ENCODE measurements at places on chromosomes 4 and X.

- DNase-seq = no peak
Observed at GRCh38 chr4:24433515-24434214, 150.7 kb downstream of the DHX15 start.

- no peak for DNase-seq
Observed at GRCh38 chrX:361231-362145, 25.2 kb downstream of the PPP2R3B start.

DNA sequence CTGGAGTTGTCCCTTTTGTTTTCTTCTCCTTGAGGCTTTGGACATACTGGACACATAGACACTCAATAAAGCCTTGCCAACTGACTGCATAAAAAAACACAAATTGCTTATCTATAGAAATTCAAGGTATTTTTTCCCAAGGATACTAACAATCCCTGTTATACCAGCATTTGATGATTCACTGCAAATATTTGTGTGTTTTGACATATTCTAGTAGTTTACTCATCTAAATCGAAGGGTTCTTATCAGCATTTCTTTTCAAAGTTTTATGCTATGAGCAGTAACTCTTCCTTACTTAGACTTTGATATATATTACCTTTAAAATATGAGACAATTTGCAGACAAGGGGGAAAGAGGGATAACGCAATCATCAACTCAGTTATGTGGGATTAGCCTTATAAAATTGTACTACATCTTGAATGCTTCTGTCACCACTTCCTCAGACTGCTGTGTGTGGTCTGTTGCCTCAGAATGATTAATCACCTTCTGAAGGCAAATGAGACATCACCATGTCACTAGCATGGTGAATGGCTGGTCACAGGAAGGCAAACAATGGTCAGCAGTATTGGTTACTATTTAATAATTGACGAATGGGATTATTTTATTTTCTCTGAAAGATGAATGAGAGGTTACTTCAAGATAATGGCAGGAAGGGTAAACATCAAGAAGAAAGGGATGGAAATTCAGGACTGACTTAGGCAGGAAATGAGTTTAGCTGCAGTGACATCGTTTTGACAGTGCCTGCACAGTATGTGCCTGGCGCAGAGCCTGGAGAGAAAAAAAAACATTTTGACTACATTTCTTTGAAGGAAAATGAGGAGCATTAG, 544.3 kb upstream of the CNKSR2 start:
- DNase-seq = no peak

GRCh38 chrX:56795309-56795868, 66.3 kb downstream of the NBDY start:
- DNase-seq = no peak

DNA sequence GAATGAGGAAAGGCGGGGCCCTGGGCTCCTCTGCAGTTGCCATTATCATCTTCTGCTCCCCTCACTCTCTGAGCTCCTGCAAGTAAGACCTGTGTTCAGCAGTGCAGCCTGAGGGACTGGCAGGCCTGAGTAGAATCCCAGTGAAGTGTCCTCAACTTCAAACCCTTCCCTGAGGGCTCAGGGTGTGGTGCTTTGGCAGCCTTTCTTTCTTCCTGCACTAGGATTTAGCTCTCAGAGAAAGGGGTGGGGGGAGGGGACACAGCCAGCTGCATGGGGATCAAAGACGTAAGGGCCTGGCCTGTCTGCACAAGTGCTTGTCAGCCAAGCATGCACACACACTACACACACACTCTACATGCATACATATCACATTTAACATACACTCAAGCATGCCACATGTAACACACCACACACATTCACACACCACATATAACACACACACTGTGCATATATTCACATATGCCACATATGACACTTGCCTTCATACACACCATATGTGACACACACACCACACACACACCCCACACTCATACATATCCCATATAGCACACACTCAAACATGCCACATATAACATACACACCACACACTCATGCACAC, 223.4 kb upstream of the RPL34 start:
- DNase-seq = no peak

GRCh38 chr4:114487101-114487500, 111.5 kb upstream of the UGT8 start:
- DNase-seq = no peak

DNA sequence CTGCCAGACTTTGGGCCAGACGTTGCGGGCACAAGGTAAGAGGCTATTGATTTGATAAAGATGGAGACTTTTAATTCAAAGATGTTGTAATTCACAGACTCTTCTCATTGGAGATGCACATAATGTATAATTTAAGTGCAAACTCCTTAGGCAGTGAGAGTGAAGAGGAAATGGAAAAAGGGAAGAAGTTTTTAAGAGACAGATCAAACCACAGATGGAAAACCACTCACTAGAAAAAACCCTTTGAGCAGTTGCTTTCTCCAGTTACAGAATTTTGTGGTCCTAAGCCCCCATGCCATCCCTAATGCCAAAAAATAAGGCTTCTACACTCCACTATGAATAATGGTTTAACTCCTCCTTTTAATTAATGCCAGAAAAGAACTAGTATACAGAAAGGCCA, 977.1 kb upstream of the PRKX start:
- no peak for DNase-seq

GRCh38 chrX:69029771-69030170, 135.5 kb downstream of the PJA1 start:
- DNase-seq = no peak

DNA sequence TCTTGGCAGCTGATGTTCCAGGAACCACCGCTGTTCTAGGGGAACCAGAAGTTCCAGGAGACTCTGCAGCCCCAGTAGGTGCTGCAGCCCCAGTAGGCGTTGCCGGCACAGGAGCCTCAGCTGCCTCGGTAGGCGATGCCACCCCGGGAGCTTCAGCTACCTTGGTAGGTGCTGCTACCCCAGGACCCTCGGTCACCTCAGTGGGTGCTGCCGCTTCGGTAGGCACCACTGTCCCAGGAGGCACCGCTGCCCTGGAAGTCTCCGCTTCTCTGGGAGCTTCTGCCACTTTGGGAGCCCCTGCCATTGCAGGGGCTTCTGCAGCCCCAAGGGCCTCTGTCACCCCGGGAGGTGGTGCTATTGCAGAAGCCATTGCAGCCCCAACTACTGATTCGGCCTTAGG, 2.8 kb downstream of the ARMCX2 start:
- DNase-seq = no peak

DNA sequence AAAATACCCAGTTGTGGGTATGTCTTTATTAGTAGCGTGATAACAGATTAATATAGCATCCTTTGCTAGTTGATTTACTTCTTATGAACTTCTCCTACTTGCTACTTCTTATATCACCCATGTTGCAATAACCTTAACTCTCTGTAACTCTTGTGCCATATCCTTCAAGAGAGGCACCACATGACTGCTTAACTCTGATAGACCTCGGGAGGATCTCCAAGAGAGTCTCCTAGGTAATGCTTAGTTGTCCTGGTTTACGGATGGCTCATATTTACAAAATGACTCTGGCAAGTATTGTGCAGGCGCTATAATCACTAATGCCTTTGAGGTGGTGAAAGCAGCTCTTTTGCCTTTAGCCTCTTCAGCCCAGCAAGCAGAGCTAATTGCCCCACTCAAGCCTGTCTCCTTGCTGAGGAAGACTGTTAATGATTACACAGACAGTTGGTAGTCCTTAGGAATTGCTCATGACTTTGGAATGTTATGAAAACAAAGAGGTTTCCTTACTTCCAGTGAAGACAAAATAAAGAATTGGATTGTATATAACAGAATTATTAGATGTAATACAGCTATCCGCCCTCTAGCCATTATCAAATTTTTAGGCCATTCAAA, 1305.8 kb downstream of the PCDH7 start:
- no peak for DNase-seq

GRCh38 chr4:61630548-61630947, 430.4 kb downstream of the ADGRL3 start:
- DNase-seq = no peak

DNA sequence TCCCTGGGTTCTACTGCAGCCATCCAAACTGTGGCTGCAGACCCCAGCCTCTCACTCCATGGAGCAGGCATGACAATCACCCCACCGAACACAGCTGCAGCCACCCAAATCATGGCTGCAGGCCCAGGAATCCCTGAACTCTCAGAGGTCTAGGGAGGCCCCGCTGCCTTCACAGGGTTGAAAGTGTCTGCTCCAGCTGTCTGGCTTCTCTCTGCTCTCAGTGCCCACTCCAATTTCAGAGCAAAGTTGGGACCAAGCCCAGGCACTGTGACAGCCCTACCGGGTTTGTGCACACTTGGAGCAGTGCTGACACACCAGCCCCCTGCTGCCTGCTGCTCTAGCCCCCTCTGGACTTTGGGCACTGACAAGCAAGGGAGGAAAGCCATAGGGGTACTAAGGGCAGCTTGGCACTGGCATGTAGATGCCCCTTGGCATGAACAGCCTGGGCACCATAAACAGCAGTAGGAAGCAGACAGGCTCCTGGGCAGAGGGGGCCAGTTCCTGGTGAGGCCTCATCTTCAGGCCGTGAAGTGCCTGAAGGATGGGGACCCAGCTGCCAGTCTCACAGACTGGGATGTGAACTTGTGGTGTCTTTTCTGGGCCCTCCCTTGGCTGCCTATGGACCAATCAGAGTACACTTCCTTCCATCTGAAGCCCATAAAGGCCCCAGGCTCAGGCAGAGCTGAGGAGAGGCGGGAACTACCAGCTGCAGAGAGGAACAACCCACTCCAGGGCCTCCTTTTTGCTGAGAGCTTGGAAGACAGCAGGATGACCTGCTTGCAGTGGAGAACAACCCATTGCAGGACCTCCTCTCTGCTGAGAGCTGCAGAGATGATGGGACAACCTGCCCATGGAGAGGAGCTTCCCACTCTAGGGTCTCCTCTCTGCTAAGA, 68.8 kb downstream of the TECRL start:
- DNase-seq = no peak

DNA sequence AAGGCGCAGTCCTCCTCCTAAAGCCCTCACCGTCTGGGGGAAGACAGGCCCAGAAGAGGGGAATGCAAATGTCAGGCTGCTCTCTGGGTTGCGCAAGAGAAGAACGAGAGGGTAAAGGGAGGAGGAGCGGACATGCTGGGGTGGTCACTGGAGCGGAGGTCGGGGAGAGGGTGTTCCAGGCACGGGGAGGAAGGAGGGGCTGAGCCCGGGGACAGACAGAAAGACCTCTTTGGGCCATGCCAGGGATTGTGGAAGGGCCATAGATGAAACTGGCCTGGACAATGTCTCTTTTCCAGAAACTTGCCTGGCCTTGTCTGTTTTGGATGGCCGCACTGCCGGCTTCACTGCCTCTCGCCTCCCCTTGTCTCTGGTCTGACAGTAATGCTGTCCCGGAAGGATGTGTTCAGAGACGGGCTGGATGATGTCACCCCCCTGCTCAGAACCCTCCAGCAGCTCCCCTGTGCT, 121.0 kb downstream of the SORCS2 start:
- DNase-seq = no peak

DNA sequence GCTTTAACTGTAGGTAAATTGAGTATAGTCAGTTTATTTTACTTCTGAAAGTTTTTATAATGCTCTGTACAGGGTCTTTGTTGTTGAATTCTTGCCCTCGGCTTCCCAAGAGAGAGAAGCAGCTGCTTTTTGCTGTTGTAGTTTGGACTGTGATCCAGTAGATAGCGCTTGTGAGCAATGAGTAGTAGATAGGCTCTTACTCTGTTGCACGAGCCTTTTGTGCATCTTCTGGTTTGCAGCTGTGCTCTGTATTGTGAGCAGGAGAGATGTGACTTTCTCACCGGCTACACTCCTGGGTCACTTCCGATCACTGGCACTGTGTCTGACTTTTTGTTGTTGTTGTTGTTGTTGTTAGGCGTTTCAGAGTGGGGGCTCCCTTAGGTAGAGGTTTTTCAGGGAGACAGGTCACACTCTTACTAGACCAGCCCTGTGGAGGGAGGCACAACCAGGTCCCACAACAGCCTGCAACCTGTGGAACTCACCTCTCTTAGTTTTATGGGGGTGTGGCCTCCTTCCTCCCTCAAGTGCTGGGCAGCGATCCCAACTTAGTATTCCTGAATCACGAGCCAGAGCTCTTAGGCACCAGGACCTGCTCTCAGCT, 822.1 kb upstream of the GALNTL6 start:
- no peak for DNase-seq

- DNase-seq = peak; percentile 21
Observed at GRCh38 chrX:70444326-70444945, at the start of gene DLG3. Gene DLG3, plus strand, starts transcription at chrX:70444835. Its CDS starts 367 bp downstream, at chrX:70445202.

GRCh38 chr4:138609943-138610350, 367.8 kb upstream of the SLC7A11 start:
- DNase-seq = no peak

DNA sequence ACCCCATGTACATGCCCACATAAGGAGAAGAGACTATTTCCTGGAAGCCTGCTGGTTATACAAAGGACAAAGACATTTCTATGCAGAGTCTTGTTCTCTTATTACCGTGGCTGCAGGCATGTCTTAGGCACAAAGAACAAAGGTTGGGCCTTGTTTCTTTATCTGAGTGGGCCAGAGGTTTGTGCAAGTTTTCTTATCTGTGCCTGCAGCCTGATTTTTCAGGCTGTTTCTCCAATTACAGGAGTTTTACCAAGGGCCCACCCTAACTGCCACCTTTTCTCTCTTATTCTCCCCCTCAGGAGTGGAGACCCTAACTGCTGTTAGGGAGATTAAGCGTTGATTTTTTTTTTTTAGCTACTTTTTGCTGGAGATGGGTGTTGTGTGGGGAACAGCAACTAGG, 3.5 kb downstream of the TENT5D start:
- DNase-seq = no peak

DNA sequence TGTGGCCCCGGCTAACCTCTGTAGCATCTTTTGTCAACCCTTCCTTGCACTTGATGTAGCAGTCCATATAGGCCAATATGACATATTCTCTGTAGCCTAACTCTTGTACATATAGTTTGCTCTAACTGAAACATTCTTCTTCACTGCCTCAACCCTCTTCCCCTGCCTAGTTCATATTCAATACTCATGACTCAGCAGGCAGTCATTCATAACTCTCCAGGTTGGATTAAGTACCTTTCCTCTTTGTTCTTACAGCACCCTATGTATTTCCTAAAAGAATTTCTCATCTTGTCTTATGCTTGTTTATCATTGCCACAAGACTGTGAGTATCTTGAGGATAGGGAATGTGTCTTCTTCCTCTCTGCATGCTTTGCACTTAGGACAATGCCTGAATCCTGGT, 76.9 kb downstream of the TMLHE start:
- DNase-seq = no peak

- no peak for DNase-seq
Observed at GRCh38 chrX:22186165-22186564, 86.5 kb upstream of the CBLL2 start.

DNA sequence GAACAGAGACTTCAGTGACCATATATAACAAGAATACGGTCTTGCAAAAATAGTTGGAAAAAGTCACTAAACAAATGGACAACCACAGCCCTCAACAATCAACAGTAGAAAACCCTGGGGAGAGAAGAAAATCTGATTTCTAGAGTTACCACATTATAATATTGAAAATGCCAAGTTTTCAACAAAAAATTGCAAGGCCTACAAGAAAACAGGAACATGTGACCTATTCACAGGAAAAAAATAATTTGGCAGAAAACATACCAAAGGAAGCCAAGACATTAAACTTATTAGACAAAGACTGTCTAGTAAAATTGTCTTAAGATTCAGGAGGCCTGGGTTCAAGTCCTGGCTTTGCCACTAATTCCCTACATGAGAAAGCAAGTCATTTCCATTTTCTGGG, 64.7 kb downstream of the ARHGEF9 start:
- DNase-seq = no peak

- peak; percentile 34 for DNase-seq
Observed at GRCh38 chr4:182807767-182808548, 109.2 kb downstream of the DCTD start.
